Testis (tissue), 5 donors: ENCODE measurements at places on chromosomes 7 and 10. TPM values are rescaled to one million over a fixed set of nuclear protein-coding genes. Genes with fewer than 3 reads are reported as not detected.

The MRPL43 gene
- 199 TPM for polyA plus RNA-seq

- no peak for DNase-seq
Observed at GRCh38 chr10:87896216-87896615, 32.8 kb downstream of the PTEN start.

GRCh38 chr10:59126991-59127390, 49.5 kb upstream of the PHYHIPL start:
- no peak for DNase-seq

DNA sequence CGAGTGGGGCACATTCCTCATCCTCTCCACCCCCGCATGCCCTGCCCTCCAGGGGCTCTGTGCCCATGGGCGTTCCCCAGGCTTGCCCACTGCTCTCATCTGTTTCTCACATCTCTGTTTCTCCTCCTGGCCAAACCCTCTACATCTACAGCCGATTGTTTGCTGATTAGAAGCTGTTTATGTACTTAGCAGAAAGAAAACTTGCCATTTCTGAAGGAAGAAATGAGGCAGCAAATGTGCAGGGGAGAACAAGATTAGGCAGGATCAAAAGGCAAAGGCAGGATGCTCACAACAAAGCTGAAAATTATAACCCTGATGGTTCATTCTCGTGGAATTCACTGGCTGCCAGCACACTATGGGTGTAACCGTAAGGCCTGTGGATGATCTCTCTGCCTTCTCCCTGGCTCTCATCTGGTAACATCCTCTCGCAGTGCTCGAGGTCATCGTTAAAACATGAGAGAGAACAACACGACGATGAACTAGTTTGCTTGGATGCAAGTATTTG, 111.6 kb upstream of the KLF14 start:
- DNase-seq: no peak

DNA sequence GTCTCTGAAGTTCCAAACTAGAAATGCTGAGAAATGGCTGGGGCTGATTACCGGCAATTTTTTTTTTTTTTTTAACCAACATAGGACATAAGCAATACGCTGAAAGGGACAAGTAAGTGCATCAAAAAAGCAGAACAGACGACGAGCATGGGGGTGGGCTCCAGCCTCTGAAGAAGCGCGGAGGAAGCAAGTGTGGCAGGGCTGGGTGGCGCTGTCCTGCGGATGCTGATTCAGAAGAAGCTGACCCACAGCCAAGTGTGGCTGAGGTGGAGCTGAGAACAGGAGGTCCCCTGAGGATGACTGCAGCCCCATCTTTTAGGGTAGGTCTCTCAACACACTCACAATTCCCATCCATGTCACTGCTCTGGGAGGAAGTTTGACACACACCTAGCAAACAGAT, 65.6 kb downstream of the CTBP2 start:
- DNase-seq: no peak

- DNase-seq: no peak
Observed at GRCh38 chr7:80151274-80151665, 16.6 kb downstream of the GNAI1 start.

- no peak for DNase-seq
Observed at GRCh38 chr7:121288894-121289293, 39.9 kb upstream of the WNT16 start.

DNA sequence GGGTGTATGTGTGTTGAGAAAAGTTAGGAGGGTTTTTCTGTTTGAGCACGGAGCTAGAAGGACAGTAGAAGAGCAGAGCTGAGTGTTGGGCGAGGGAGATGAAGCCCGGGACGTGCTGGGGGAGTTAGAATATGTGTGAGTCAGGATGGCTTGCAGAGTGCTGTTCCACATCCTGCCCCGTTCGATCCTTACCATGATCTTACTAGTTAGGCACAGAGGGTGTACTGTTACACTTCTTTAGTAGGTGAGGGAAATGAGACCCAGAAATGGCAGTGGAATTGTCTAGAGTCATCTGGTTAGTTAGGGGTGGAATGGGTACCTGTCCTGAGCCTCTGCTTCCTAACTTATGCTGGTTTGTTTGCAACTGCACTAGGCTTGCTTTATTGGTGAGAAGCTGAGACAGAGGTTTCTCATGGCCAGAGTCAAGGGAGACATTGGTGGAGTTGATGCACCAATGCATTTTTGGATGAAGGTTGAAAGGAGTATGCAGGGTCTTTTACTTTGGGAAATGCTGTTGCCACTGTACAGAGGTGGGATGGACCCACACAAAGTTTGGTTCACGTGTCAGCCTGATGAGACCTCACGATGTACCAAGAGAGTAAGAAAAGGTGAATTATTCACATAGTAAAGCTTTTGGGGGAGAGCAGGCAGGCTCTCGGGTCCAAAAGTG, 42.4 kb downstream of the CCNY start:
- no peak for DNase-seq

DNA sequence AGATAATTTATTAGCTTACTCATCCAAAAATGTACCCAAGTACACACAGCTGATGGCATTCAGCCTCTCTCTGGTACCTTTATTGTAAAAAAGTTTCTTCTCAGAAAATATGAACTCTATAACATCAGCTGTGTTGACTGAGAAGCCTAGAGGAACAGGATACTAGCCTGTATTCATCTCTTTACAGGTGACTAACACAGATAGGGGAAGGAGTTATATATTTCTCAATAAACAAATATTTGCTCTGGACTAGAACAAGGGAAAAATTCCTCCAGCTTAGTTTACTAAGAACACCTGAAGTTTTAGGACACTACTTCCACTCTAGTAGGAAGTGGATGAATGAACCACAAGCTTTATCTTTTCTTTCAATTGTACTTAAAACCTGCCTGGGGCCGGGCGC, 67.8 kb downstream of the ZNF248 start:
- no peak for DNase-seq

DNA sequence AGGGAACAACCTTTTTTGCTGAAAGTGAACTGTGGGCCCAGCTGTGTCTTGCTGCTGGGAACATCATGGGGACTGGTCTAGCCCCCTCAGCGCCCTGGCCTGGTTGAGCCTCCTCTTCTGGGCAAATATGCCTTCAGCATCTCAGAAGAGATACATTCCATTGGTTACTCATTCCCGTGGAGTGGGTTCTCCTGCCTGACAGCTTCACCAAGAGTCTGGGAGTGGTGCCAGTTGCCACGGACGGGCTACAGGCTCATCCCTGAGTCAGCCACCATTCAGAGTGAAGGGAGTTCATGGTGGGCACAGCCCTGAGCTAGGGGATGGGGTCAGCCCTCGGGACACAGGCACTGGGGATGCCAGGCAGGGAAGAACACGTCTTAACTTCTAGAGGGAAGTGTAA, 81.9 kb downstream of the RAMP3 start:
- no peak for DNase-seq
